ENCODE measurements at places on chromosomes 6 and 20. TPM values are rescaled to one million over a fixed set of nuclear protein-coding genes. Genes with fewer than 3 reads are reported as not detected.

GINM1 gene
- 30.8 TPM for total RNA-seq

PSMB8 gene
- 19.5 TPM for total RNA-seq

KHDC1 gene
- 1.7 TPM for total RNA-seq

ADAM33 gene
- total RNA-seq: 0.53 TPM

SLC22A7 gene
- not detected for total RNA-seq

MUCL3 gene
- total RNA-seq: under 0.01 TPM

SLC22A3 gene
- total RNA-seq: 8.6 TPM

SAMD3 gene
- total RNA-seq: not detected

XKR7 gene
- total RNA-seq: not detected

TNNC2 gene
- total RNA-seq: not detected

RFX6 gene
- not detected for total RNA-seq

OOEP gene
- not detected for total RNA-seq

ZBTB9 gene
- total RNA-seq: 5.9 TPM

Data from bronchial epithelial cell (primary cell).